Inflammatory macrophage treated with lipopolysaccharide for 4 hours (primary cell): ENCODE measurements at places on chromosomes 11 and 22.

DNA sequence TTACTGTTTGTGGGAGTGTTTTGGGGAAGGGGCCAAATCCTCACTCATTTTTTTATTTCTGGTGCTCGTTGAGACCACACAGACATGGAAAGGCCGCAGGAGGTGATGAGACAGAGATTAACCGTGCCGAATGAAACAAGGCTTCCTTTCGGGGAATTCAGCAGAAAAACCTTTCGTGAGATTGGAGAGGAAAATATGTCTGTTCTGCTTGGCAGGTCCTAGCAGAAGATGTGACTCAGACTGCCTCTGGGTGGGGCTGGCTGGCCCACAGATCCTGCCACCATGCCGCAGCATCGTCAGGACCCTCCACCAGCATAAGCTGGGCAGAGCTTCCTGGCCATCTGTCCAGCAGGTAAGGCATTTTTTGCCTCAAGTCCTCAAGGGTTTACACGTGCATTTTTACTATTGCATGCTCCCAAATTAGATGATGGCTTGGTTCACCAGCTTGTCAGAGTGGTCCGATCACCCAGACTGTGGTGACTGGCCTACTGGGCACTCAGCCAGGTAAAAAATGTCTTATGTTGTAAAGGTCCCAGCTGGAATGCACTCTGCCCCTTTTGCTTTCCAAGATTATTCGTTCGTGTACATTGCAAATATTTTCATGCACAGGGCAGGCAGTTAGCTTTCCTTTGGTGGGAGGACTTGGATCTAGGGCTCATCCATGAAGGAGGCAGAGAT, 1.5 kb downstream of the DDB2 start:
- DNase-seq, result peak; percentile 48

DNA sequence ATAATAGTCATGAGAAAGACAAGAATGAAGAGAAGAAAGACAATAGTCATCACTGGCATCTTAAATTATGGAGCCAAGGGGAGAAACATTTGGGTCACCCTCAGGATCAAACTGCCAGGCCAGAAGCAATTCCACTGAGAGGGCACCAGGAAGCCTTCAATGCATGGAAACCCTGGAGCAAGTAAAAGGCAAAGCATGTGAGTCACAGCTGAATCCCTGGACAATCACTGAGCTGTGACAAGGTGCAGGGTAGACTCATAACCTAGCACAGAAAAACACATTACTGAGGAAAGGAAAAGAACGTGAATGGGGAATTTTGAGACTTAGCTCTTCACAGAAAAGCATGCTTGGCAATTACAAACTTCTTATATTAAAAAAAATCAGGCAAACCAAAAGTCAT, 1.6 kb downstream of the KCNJ1 start:
- DNase-seq, result no peak

- peak; percentile 28 for DNase-seq
Observed at GRCh38 chr11:61153593-61154095, 7.6 kb downstream of the VPS37C start.

DNA sequence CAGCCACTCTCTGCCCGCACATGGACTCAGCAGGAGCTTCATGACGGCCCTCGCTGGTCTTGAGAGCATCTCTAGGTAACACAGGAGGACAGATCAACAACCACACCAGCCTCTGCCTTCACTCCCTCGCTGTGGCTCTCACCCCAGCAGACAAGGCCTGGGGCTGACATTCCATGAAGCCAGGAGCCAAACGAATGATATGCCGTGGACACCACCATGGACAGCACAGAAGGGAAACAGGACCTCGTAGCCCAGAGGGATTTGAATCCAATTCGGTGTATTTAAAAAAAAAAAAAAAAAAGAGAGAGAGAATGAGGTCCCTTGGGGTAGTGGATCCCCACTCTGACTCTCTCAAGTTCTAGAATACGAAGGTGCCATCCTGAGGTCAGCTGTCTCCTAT, 385.5 kb downstream of the SHANK2 start:
- DNase-seq, result no peak

DNA sequence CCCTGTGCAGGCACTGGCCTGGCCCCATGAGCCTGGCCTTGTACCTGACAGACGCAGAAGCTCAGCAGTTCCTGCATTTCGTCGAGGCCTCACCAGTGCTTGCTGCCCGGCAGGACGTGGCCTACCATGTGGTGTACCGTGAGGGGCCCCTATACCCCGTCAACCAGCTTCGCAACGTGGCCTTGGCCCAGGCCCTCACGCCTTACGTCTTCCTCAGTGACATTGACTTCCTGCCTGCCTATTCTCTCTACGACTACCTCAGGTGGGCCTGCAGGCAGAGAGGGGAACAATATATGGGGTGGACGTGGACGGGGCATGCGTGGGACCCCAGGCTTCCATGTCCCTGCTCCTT, 4.9 kb downstream of the LARGE2 start:
- no peak for DNase-seq

GRCh38 chr11:122779047-122779629, 59.2 kb upstream of the CRTAM start:
- DNase-seq, result peak; percentile 77

GRCh38 chr11:3132271-3132781, 32.8 kb downstream of the OSBPL5 start:
- no peak for DNase-seq

GRCh38 chr11:43434893-43435292, 76.2 kb downstream of the TTC17 start:
- no peak for DNase-seq

GRCh38 chr22:44363013-44363979, 50.5 kb upstream of the SHISAL1 start:
- no peak for DNase-seq

DNA sequence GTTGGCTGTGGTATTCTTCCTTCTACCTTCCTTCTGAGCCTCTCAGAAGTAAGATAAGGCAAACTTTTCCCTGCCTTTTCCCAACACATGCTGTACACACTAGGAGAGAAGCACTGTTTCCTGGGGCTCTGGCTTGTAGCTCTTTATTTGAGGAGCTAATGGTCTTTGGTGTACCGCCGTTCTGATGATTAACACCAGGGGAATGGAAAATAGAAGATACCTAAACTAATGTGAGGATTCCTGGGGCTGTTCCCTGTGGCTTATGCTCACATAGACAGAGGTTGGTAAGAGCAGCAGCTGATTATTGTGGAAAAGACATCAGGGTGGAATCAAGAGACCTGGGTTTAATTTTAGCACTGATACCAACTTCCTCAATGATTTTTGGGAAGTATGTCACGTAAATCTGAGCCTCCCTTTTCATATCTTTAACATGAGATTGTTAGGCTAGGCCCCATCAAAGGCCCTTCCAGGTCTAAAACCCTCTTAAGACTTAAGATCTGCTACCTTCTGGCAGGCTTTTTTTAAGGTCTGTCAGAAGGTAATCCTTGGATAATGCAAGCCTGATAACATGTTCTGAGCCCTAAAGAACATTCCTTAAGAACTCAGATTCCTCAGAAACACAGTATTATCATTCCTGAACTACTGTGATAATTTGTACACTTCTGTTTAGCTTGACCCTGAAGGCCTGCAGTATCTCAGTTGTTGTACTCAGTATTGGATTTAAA, 24.8 kb upstream of the RCE1 start:
- DNase-seq, result no peak

GRCh38 chr11:27112946-27113345, 72.3 kb downstream of the BBOX1 start:
- DNase-seq, result no peak

- DNase-seq, result no peak
Observed at GRCh38 chr11:92880381-92880780, 89.1 kb upstream of the MTNR1B start.

DNA sequence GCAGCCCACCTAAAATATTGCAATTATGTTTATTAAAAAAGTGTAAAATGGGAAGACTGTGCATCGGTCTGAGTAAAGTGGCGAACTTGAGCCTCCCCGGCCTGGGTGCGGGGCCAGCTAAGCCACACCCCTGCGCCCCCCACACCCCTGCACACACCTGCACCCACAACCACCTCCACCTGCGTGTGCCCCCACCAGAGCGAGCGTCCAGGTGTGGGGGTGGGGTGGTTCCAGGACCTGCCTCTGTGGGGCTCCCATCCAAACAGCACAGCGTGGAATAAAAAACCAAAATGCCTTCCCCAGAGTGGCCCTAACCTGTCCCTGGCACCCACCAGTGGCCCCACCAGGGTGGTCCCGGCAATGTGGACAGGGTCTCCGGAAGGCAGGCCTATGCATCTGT, 30.1 kb upstream of the CARS1 start:
- DNase-seq, result no peak

DNA sequence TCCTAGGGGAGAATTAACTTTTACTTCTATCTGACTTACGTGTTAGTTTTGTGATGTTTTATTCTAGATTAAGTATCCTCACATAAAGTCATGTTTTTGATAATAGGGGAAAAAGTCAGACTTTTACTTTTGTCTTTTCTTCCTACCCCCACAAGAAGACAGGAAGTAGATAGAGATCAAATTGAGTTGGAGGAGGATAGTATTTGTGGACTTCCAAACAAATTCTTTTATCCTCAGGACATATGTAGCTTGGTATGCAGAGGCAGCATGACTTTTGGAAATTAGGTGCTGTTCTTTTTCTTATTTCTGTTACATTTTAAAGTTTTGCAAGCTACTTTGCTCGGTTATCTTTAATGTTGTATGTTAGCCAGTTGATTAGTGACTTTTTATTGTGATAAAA, 61.4 kb downstream of the MTMR3 start:
- DNase-seq, result no peak

DNA sequence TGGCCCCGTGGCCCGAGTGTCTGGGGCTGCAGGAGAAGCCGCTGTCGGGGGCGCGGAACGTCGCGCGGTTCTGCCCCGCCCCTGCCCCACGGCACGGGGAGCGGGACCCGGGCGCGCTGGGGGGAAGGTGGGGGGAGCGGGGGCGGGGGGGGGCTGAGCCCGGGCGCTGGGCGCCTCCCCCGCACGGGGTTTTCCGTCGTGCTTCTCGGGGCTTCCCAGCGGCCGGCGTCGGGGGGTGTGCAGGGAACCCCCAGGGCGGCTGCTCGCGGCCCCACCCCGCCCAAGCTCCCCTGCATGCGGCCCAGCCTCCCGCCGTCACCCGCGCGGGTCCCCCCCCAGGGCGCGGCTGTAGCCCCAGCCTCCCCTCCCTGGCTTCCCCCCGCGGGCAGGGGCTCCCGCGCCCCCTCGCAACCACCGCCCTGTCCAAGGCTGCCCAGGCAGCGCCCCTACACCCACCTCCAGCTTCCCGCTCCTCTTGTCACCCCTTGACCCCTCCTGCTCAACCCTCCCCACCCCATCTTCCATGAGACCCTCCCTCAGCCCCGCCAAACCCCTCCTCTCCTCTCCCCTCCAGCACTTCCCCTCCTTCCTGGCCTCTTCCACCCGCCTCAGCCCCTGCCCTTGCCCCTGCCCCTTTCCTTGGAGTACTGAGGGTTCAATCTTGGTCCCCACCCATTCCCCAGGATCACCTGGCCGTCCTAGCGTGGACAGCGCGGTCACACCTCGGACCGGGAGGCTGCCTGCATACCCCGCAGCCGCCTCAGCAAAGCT, 1.7 kb downstream of the IL17REL start:
- DNase-seq, result no peak

GRCh38 chr22:20117633-20118299, 740 bp upstream of the TRMT2A start:
- DNase-seq, result peak; percentile 40

GRCh38 chr11:47606731-47607130, 12.5 kb upstream of the C1QTNF4 start:
- DNase-seq, result no peak
